Islet precursor cell (in vitro differentiated cells): ENCODE measurements at places on chromosomes 1 and 21.

DNA sequence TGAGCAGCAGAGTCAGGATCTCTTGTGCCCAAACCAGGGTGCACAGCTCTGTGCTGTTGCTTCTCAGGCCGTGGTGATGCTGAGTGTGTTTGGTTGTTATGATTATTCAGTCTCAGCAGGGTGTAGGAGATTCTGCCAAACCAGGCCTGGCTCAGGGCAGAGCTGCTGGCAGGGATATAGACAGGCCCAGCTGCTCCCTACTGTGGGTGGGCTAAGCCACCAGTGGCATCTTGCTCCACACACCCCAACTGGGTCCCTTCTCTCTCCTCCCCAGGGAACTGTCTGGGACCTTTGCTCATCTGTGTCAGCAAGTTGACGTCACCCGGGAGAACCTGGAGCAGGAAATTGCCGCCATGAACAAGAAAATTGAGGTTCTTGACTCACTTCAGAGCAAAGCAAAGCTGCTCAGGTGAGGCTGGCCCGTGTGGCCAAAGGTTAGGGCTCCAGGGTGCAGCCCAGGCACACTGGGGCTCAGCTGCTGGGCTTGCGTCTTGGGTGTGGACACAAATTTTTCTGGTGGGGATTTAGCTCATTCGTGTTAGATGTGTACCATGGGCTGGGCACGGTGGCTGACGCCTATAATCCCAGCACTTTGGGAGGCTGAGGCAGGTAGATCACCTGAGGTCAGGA lies 9.9 kb upstream of the MIIP start:
- no peak for DNase-seq

- DNase-seq, result no peak
Observed at GRCh38 chr1:7264101-7264500, 478.8 kb downstream of the CAMTA1 start.

DNA sequence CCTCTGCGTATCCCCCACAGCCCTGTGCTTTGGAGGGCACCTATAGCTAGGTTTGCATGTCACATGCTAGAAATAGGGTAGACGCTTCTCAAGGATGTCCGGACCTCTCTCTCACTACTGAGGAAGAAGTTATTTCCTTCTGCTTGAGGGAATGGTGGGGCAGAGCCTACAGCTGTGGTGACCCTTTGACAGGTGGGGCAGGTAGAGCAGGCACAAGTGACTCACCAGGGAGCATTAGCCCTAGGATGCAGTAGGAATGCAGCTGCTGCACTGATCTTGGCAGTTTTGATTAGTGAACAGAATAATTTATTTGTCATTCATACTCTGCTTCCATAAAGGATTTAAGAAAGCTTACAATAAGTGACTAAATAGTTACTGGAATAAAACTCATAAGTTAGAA lies 129.6 kb upstream of the HOOK1 start:
- DNase-seq, result no peak

DNA sequence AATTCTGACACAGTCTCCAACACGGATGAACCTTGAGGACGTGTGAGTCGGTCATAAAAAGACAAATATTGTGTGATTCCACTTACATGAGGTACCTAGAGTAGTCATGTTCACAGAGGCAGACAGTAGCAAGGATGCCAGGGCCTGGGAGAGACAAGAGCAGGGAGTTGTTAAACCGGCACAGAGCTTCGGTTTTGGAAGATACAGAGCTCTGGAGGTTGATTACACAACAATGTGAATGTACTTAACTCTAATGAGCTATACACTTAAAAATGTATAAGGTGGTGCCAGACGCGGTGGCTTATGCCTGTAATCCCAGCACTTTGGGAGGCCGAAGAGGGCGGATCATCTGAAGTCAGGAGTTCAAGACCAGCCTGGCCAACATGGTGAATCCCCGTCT lies 37.8 kb upstream of the NEK2 start:
- no peak for DNase-seq

DNA sequence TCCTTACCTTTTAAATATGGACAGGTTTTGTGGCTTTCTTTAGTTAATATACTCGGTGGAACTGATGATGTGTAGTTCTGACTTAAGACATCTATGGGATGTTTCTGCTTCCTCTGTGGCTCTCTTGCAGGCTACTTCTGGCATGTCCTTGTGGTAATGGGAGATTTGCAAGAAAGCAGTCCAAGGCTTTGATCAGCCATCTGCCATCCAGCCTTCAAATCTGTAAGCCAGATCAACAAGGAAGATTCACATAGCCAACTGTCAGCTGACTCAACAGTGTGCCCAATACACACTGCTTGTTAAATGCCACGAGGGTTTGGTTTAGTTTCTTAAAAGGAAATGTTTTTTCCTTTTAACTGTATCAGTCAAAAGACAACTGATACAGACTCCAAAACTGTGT lies 722.2 kb upstream of the CHRM3 start:
- DNase-seq, result peak; percentile 60

DNA sequence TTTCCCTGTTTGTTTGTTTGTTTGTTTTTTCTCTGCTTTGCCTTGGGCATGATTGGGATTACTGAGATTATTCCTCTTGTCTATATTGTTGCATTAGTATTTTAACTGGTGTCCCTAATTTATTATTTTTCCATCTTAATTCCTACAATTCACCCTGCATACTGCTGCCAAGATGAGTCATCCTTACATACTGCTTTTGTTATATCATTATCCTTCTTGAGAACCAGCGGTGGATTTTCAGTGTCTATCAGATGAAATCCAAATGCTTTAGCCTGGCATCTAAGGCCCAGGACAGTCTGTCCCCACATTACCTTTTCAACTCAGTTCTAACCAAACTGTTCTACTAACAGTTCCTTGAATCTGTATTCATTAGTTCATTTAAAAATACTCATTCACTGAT lies 101.7 kb downstream of the OLFML2B start:
- DNase-seq, result no peak

- no peak for DNase-seq
Observed at GRCh38 chr21:41831866-41832595, 47.1 kb downstream of the PRDM15 start.

DNA sequence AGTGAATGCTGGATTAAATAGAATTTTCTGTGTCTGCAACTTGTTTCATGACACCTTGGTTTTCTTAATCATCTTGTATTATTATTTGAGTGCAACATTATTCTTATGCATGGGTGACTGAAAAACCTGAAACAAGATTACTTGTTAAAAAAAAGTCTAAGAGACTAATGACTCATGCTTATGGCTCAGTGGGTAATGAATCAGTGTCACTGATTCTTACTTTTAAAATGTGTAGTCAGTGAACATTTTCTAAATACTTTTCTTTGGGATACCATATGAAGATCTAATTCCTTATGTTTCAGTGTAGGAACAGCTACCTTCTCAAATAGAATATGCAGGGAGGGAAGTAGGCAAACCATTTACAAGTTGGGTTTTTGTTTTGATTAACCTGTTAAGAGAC lies 65.5 kb downstream of the PRKAA2 start:
- DNase-seq, result no peak

DNA sequence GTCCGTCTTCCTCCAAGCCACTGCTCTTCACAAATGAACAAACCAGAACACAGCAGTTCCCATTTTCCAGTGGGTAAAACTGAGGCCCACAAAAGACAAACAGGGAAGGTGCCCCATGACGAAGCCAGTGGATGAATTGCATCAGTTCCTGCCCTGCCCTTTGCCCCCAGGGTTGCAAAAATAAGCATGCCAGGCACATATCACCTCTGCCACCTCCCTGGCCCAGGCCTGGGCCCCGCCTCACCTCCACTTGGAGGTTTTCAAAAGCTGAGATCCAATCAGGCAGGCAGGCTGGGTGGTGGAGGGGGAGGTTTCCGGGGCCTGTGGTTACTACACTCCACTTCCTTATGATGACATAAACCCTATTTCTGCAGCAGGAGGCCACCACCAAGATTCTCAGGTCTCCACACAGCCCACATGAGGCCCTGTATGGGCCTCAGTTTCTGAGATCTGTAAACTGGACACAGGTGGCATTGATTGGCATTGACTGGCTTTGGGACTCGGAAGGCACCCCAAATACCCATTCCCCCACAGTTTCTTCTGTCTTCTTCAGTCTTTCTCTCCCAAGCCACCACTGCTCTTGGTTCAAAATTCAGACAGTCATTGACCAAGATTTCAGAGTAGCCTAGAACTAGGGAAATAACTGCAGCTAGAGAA lies 4.1 kb downstream of the KIF21B start:
- DNase-seq, result no peak

GRCh38 chr21:26085127-26085526 lies 85.4 kb downstream of the APP start:
- DNase-seq, result no peak

DNA sequence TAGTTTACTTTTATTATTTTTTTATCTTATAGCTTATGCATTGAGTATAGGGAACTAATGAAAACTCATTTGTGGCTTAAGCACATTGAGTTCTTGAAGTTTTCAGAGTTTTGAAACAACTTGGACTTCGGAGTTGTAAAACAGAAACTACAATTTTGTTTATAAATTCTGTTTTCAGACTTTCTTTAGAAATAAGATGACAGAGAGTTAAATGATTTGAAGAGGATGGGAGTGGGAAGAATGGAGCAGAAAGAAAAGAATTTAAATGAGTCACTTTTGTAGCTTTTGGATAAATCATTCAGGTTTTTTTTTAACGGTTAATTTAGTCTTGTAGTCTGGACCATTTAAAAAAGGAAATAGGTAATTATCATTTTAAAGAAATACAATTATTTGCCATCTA lies 32.3 kb downstream of the INKA2 start:
- no peak for DNase-seq

DNA sequence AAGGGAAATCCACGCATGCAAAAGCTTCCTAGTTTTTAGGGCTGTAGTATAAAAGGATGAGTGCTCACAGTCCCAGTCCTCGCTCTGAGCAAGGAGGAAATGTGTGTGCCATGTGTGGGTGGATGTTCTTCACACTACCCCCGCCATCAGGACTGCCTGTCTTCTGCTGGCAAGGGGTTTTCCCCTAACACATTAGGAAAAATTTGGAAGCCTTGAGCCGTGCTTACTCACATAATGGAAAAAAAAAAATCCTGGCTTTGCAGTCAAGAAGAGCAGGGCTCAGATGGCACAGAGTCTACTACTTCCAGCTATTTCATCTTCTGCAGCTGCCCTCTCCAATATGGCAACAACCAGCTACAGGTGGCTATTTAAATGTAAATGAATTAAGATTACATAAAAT lies 363.1 kb downstream of the PLPP3 start:
- DNase-seq, result no peak

DNA sequence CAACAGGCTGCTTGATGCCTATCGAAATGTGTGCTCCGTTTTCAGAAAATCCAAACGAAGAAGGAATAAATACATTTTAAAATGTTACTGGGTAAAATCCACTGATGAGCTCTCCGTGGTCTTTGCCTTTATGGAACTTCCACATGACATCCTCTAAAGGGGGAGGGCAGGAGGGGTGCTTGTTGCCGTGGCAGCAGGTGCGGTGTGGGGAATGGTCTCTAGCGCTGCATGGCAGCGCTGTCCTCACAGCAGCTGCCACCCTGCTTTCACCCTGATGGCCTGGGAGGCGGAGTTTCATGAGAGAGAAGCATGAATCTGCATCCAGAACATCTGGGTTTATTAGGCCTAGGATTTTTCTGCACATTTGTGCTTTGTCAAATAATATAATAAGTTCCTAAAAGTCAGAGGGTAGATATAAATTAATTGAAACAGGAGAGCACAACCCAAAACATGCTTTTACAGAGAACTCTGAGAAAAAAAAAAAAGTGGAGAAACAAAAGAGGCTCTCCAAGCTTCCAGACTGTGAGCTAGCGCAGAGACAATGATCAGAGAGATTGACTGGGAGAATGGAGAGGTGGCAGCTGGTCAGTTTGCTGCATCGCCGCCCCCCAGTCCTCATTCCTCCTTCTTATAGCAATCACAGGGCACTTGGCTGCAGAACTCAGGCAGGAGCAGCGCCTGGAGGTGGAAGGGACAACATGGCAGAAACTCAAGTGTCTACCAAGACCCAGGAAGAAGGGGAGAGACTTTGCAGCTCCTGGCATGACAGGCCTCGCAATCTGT lies 228.6 kb downstream of the DSCAM start:
- no peak for DNase-seq

- no peak for DNase-seq
Observed at GRCh38 chr1:201277441-201277840, 5.9 kb upstream of the PKP1 start.

DNA sequence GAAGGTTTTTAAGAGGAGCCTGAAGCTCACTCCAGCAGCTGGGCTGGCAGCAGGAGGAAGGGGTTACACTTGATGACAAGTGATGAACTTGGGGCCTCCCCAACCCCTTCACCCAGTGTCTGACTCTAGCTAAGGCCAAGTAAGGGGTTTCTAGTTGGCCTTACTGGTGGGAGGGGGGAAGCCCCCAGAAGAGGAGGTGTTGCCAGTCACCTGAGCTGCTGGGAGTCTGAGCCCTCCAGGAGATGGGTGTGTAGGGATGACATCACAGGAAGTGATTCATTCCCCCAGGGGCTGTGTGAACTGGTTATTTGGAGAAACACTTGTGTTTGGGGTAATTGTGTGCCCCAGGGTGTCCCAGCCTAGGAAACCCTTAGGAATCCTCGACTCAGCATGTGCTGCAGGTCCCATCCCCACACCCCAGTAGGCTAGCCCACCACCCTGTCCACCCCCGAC lies 3.1 kb downstream of the PADI1 start:
- DNase-seq, result peak; percentile 89

- no peak for DNase-seq
Observed at GRCh38 chr1:112316254-112316913, 79.6 kb upstream of the CTTNBP2NL start.

DNA sequence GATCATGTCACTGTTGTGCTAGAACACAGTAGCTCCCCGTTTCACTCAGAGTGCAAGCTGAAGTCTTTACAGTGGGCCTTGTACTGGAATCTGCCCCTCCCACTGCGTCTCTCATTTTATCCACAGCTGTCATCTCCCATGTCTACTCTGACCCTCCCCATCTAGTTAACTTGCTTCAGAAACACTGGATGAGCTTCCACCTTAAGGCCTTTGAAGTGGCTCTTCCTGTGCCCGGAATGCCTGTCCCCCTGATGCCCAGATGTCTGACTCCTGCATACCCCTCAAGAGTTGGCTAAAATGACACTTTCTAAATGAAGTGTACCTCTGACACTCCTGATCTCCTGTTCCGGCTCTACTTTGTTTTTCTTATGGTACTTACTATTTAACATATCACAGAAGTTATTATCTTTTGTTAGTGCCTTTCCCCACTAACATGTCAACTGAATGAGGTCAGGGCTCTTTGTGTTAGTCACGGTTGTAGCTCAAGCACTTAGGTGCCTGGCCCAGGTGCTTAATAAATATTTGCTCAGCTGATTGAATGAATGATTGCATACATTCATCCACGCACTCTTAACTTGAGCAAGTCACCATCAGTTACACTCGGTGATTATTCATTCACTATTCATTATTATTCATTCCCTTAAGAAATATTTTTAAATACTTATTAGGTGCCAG lies 13.3 kb downstream of the ARV1 start:
- DNase-seq, result no peak

GRCh38 chr1:171226747-171227370 lies 21.4 kb upstream of the FMO1 start:
- peak; percentile 81 for DNase-seq

DNA sequence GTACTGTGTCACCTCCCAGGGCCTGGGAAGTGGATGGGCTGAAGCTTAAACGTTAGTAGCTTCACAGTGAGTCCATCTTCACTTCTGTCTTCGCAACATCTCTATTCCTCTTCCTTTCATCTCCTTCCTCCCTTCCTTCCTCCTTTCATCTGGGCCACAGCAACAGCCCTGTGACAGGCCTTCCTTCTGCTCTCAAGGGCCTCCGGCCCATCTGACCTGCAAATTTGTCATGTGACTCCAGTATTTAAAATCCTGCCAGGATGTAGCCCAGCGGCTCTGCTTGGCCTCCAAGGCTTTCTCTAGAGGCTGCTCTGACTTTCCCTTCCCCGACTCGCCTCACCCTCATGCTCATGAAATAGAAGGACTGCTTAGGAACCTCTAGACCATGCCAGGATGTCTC lies 10.9 kb upstream of the BATF3 start:
- no peak for DNase-seq

- DNase-seq, result no peak
Observed at GRCh38 chr1:35406103-35406502, 137.6 kb downstream of the ZMYM4 start.
